Fibroblast of skin of right biceps (primary cell): ENCODE measurements at places on chromosomes 1 and 21.

DNA sequence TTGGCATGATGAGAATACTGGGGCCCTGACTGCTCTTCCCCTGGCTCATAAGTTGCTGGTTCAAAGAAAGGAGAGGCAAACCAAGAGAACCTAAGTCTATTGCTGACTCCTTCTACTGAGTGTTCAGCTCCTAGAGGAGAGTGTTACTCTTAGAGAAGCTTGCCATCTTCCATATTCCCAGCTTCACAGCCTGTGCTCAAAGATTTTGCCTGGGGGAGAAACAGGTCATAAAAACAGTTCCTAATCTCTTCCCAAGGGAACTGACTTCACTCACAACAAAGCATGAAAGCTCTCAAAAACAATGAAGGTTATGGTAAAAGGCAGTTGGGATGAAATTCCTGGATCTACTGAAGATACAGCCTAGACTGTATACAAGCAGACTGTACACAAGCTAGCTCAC, 37.1 kb downstream of the LRRC40 start:
- DNase-seq, result no peak

DNA sequence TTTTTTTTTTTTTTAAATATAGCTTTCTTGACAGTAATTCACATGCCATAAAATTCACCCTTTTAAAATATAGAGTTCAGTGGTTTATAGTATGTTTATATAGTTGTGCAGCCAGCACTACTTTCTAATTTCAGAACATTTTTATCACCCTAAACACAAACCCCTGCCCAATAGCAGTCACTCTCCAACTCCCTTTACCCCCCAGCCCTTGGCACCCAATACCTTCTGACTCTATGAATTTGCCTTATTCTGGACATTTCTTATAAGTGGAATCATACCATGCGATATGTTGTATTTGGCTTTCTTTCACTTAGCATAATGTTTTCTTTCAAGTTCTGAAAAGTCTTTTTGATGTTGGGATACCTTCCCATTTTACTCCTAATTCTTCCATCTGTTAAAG, 42.5 kb upstream of the NEXN start:
- DNase-seq, result no peak

- DNase-seq, result no peak
These were observed 86.7 kb downstream of the S1PR1 start for GRCh38 chr1:101323535-101323934.

GRCh38 chr1:41648230-41648629, 163.7 kb upstream of the EDN2 start:
- no peak for DNase-seq

GRCh38 chr1:55500601-55501000, 285.4 kb upstream of the USP24 start:
- peak; percentile 49 for DNase-seq

- DNase-seq, result peak; percentile 20
These were observed 85.3 kb downstream of the CDC7 start for GRCh38 chr1:91585982-91586381.

- DNase-seq, result peak; percentile 55
These were observed 61.9 kb downstream of the WNT9A start for GRCh38 chr1:227885648-227886502.

- no peak for DNase-seq
These were observed 15.6 kb downstream of the ZMPSTE24 start for GRCh38 chr1:40273547-40274166.

GRCh38 chr1:106722466-106722865, 334.0 kb upstream of the PRMT6 start:
- DNase-seq, result no peak

GRCh38 chr21:41712730-41713129, 54.1 kb downstream of the RIPK4 start:
- no peak for DNase-seq

DNA sequence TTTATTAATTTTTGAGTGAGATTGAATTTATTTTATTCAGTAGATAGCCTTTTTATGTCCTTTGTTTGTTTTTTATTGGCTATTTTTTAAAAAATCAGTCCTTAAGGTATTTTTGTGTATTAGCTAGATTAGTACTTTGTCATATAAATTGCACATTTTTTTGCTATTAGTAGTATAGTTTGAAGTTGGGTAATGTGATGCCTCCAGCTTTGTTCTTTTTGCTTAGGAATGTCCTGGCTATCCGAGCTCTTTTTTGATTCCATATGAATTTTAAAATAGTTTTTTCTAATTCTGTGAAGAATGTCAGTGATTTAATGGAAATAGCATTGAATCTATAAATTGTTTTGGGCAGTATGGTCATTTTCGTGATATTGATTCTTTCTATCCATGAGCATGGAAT, 80.4 kb downstream of the MAN1A2 start:
- DNase-seq, result peak; percentile 10

GRCh38 chr1:200660719-200661118, 9.0 kb downstream of the DDX59 start:
- DNase-seq, result no peak

DNA sequence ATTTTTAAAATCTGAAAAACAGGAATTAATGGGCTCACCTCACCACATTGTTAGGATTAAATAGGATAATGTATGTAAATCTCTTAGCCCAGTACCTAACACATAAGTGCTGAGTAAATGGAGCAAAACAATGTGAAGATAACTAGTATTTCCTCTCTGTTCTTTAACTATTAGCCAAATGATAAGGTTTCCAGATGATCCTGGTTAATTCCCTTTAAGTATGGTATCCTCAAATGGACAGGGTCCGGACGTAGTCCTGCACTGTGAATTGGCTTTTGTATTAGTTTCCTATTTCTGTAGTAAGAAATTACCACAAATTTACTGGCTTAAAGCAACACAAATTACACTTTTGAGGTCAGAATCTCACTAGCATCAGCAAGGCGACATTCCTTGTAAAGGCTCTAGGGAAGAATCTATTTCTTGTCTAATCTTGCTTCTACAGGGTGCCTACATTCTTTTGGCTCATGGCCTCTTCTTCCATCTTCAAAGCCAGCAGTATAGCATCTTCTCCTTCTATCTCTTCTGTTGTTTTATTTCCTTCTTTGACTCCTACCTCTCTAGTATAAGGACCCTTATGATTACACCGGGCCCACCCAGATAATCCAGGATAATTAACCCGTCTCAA, 17.1 kb downstream of the SCAF4 start:
- DNase-seq, result no peak

GRCh38 chr1:23756676-23757075, 13.4 kb downstream of the ELOA start:
- DNase-seq, result no peak

DNA sequence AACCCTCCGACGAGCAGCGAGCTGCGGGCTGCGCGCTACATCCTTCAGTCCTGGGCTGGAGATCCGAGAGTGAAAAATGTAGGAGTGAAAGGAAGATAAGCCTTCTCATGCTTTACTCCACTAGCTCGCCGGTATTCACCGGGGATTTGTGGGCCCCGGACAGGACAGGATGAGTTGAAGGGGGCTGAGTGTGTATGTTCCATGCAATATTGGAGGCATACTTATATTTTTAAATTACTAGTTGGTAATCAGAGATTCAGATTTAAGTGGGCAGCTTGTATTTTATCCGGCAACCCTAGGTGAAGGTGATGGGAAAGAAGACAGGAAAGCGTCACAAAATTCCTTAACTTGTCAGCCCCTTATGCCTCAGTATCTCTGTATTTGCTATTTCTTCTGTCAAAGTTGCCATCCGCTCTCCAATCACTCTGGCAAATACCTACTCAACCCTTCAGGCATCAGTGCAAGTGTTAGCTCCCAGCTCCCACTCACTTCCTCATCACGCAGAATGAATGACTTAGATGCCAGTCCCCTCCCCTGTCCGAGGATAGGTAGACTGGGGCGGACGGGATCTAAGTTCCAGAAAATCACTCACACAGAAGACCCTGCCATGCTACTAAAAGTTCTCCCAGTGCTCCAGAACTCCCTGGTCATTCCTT, 503 bp upstream of the PIGM start:
- no peak for DNase-seq

DNA sequence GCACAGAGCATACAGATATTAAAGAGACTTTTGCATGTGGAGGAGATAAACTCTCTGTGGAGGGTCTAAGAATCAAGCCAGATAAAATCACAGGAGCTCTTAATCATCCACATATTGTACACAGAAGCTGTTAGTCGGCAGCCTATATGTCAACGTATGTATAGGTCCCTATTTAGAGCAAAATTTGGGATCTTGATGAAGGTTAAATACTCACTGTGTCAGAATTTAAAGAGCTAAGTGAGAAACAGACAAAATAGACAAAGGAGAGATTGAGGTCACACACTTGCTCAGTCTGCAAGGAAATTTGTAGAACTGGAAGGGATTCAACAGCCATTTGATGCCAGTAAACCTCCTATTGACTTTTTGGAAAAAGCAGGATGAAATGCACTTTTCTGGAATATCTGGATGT, 4.1 kb upstream of the IRF2BP2 start:
- peak; percentile 65 for DNase-seq

DNA sequence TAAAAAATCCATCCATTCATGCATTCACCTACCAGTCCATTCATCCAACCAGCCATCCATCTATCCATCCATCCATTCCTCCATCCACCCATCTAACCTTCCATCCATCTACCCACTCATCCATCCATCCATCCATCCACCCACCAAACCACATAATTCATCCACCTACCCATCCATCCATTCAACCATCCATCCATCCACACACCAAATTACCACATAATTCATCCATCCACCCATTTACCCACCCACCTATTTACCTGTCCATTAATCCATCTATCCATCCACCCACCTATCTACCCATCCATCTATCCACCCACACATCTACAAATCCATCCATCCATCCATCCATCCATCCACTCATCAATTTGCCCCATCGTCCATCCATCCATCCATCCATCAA, 71.4 kb downstream of the CLIC6 start:
- no peak for DNase-seq

DNA sequence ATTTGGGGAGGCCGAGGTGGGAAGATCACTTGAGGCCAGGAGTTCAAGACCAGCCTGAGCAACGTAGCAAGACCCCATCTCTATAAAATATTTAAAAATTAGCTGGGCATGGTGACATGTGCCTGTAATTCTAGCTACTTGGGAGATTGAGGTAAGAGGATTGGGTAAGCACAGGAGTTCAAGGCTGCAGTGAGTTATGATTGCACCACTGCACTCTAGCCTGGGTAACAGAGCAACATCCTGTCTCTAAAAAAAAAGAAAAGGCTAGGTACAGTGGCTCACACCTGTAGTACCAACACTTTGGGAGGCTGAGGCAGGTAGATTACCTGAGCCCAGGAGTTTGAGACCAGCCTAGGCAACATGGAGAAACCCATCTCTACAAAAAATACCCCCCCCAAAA, 35.7 kb upstream of the RCC1 start:
- no peak for DNase-seq

- DNase-seq, result no peak
These were observed 21.4 kb downstream of the CITED4 start for GRCh38 chr1:40840526-40841323.

DNA sequence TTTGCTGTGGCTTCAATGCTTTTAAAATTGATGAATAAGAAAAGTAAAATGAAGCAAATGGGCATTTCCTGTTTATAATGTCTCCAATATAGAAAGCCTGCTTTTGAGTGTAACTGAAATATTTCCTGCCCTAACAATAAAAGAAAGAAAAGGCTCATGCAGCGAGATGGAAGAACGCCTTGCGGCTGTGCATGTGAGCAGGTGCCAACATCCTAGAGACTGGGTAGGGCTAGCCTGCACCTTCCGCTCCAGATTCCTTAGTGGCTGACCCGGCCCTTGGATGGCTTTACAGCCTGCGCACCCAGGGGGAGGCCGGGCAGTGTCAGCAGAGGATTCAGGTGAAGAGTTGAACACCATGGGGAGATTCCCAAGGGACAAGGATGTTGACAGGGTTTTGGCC, 21.8 kb downstream of the CNIH3 start:
- DNase-seq, result no peak

DNA sequence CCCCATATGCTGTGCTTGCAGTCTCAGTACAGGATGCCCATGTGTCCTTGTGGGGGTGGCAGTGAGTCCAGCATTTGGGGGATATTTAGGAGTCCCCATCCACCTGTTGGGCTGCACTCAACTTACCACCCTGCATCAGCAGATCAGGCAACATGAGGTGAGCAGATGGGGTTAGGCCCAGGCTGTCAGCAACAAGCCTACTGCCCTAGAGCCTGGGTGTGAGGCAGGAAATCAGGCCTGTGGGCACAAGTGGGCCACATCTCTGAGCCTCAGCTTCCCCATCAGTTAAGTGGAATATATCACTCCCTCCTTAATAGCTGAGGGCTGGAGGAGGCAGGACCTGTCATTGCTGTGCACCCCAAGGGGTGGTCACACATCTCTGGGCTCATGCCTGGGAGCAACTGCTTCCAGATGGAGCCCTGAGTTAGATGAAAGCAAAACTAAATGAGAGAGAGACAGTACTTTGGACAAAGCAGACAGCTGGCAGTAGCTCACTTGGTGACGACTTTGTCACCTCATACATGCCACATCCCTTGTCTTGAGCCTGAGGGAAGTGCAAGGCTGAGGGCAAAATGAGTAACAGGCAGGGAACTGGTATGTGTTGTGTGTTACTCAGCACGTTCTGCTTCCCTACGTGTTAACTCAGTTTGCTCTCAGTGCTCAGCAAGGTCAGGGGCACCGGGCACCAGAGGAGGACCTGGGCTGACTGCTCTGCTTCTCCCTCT, 48.4 kb downstream of the TRIM11 start:
- DNase-seq, result peak; percentile 12

- no peak for DNase-seq
These were observed 179.3 kb downstream of the FAF1 start for GRCh38 chr1:50780797-50781196.

GRCh38 chr1:83718338-83718737, 280.6 kb downstream of the TTLL7 start:
- no peak for DNase-seq

DNA sequence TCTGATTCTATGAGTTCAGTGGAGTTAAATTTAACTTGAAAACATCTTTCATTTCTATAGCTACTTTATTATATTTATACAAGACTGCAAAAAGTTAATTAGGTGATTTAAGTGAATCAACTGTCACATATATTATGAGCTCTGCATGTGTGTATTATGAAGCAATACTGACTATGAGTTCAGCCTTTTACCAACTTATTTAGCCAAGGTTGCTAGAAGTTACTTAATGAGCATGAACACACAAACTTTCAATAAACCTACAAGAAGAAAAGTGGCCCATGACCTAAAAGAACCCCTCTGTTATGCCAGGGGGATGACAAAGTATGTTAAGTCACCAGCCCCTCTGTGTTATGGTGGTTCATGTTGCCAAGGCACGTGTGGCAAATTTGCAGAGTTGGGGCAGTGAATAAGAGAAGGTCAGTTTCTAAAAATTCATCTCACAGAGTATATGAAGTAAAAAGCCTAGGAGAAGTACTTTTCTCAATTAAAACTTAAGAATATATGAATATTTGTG, 86.7 kb upstream of the LYPLAL1 start:
- no peak for DNase-seq
